Nasal cavity respiratory epithelium epithelial cell of viscerocranial mucosa (primary cell): ENCODE measurements at places on chromosomes 16 and 17. TPM values are rescaled to one million over a fixed set of nuclear protein-coding genes. Genes with fewer than 3 reads are reported as not detected.

Gene KRTAP1-5
- total RNA-seq: not detected in 2 replicates

Gene SDR42E2
- not detected in 2 replicates for total RNA-seq

Gene TPPP3
- total RNA-seq: under 0.01 and 0.14 TPM in 2 replicates

Gene CTRB1
- not detected in 2 replicates for total RNA-seq

Gene MRPL38
- total RNA-seq: 33.5 TPM in 2 replicates

Gene KRTAP4-1
- total RNA-seq: not detected in 2 replicates

Gene RHBDL1
- 4.7 and 6.2 TPM in 2 replicates for total RNA-seq

Gene ACAP1
- total RNA-seq: 0.34 and 0.71 TPM in 2 replicates

Gene FKBP10
- 34.5 and 113 TPM in 2 replicates for total RNA-seq

Gene HES7
- total RNA-seq: 0.28 and 1.0 TPM in 2 replicates

Gene UBALD1
- total RNA-seq: 4.1 and 7.3 TPM in 2 replicates

Gene LDHD
- 0.68 and 2.8 TPM in 2 replicates for total RNA-seq

Gene MT1A
- total RNA-seq: not detected in 2 replicates

Gene PNMT
- total RNA-seq: not detected in 2 replicates

Gene SYT17
- 0.34 and 3.3 TPM in 2 replicates for total RNA-seq

Gene CALCOCO2
- total RNA-seq: 39.3 and 85.4 TPM in 2 replicates

Gene CCL17
- total RNA-seq: not detected in 2 replicates

Gene CSH1
- total RNA-seq: not detected in 2 replicates

Gene GGNBP2
- 80.0 and 96.0 TPM in 2 replicates for total RNA-seq

Gene AGRP
- not detected in 2 replicates for total RNA-seq

Gene CDH16
- total RNA-seq: 0.07 and 1.0 TPM in 2 replicates

Gene CES1
- total RNA-seq: under 0.01 and 0.43 TPM in 2 replicates

Gene NHERF2
- total RNA-seq: 10.3 and 19.8 TPM in 2 replicates

Gene PRSS27
- 1.0 and 1.9 TPM in 2 replicates for total RNA-seq

Gene GRAPL
- total RNA-seq: not detected in 2 replicates
